Effector CD4-positive, alpha-beta T cell (primary cell): ENCODE measurements at places on chromosomes 1 and 21.

GRCh38 chr21:44533121-44533890, 6.7 kb downstream of the KRTAP10-1 start:
- DNase-seq = no peak

DNA sequence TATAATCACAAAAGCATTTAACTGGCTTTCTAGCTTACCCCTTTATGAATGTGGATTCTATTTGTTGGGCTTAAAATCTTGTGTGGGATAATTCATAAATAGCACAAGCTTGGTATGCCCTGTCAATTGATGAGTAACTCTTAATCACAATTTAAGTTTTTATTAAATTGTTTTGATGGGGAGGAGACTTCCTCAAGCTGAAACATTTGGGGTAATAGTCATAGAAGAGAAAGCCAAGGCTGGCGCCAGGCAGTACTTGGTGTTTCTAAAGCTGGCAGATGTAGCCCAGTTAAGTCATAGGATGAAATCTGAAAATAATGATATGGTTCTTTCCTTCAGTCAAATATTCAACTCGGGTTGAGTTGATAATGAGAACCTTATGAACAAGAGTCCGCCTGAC, 167.2 kb downstream of the FMN2 start:
- no peak for DNase-seq

DNA sequence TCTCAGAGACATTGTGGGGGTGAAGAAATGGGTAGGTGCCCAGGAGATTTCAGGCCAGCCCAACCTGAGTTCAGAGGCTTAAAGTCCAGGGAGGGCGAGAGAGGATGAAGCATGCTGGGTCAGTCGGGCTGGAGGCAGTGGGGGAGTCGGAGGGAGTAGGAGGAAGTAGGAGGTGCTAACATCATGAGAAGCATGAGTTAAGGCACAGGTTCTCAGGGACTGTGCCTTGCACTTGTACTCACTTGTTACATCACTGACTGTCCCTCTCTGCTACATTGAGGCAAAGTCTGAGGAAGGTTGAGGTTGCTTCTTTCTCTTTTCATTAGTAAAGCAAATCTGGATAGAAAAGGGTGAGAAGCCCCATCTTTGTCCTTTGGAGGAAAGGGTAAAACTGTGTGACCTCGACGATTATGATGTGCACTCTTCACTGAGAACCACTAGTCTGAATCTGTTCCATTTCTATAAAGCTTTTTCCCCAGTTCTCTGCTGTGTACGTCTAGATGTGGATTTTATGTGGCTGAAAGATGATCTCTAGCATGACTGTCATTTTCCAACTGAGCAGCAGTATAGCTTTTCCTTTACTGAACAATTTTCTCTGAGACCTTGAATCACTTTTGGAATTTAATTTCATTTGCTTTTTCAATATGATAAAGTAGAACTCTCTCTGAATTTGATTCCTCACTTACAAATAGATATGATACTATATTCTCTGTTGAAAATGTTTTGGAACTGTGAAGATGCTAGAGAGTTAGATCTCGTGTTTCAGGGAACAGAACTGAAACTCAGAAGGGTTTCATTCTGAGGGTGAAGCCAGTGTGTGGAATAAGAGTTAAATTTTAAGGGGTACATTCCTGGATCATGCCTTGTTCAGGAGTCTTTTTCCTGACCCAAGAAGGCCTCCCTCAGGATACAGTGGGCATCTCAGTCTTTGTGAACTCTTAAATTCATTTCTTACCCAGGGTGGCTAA, 94.6 kb downstream of the FGGY start:
- no peak for DNase-seq

- DNase-seq = peak; percentile 99
Observed at GRCh38 chr1:211578640-211579439, at the start of gene SLC30A1. Gene SLC30A1, minus strand, starts transcription at chr1:211579161. Its CDS starts 549 bp downstream, at chr1:211578612.

DNA sequence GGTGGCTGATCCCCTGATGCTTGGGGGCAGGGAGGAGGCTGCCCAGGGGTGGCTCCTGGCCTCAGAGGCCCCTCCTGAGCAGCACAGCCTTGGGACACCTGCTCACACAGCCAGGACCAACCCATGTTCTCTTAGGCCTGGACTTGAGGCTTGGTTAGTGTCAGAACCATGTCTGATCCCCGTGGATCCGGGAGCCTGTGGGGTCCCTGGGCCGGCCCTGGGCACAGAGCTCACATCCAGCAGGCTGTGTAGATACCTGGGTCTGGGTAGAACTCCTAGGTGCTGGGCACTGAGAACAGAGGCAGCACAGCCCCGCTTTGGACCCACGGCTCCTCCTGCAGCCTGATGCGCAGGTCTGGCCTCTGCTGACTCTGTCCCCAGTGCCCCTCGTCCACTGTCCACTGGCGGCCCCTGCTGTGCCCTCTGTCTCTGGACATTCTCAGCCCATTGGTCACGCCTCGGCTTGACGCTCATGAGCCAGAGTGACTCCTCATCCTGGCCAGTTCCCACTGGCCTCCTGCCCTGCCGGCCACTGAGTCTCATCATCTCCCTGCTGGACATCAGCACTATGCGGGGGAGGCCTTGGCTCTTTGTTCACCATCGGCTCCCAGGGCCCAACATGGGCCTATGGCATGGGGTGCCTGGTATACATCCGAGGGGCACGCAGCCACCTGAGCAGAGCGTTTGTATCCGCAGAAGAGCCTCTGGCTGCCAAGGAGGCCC, 70.2 kb downstream of the TRIM11 start:
- no peak for DNase-seq

- no peak for DNase-seq
Observed at GRCh38 chr1:242546441-242546840, 21.9 kb upstream of the PLD5 start.

DNA sequence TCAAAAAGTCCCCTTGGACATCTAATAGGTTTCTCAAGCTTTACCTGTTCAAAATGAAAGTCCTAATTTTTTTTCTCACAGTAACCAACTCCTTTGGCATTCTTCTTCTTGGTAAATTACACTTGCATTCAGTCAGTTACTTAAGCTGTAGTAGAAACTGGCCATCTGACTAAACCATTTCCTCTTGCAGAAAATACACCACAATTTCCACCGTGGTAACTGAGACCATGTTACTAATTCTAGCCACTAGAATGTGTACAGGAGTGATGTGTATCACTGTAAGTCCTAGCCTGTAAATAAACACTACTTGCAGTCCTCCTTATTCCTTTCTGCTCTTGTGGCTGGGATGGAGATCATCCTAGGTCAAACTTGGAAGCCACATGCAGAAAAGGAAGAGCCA, 965.4 kb upstream of the TMPRSS15 start:
- DNase-seq = no peak

- DNase-seq = no peak
Observed at GRCh38 chr1:54158071-54158470, 5.3 kb upstream of the CDCP2 start.

- DNase-seq = no peak
Observed at GRCh38 chr1:220927442-220927841, 48.2 kb downstream of the HLX start.

DNA sequence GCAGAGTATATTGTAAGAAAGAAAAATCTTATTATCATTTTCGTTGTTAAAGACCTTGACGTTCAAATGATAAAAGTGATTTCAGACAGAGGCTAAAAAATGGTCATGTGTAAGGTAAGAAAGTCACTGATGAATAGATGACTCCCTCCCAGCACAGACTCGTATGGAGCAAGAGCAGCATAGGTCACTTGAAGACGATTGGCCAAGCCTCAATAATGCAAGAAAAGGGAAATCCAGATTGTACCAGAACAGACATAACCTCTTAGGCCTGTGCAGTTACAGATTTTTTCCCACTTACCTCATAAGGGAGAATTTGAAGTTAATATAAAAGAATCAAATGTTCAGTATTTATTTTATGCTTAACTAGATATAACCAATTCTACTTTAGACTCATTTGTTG, 16.3 kb upstream of the OLFML2B start:
- DNase-seq = no peak

GRCh38 chr1:205961405-205961804, 18.1 kb upstream of the SLC26A9 start:
- no peak for DNase-seq

- DNase-seq = no peak
Observed at GRCh38 chr1:75742047-75742625, 17.6 kb downstream of the ACADM start.

GRCh38 chr1:46041551-46041950, 90.9 kb downstream of the PIK3R3 start:
- DNase-seq = no peak
